Ascending aorta (tissue), 2 donors: ENCODE measurements at places on chromosomes 3 and 15. TPM values are rescaled to one million over a fixed set of nuclear protein-coding genes. Genes with fewer than 3 reads are reported as not detected.
A peak's percentile ranks its signal among the peaks of the same experiment; 100 is the strongest.

- no peak overlapping the region for H3K4me3 ChIP-seq
- H3K27me3 ChIP-seq, result no peaks in the 10 kb centered on the region
- DNase-seq, result no peak
- H3K4me1 ChIP-seq, result no peaks in the 10 kb centered on the region
- no peaks in the 10 kb centered on the region for H3K36me3 ChIP-seq
These were observed 61.9 kb upstream of the C3orf80 start for GRCh38 chr3:160163229-160163878.

DNA sequence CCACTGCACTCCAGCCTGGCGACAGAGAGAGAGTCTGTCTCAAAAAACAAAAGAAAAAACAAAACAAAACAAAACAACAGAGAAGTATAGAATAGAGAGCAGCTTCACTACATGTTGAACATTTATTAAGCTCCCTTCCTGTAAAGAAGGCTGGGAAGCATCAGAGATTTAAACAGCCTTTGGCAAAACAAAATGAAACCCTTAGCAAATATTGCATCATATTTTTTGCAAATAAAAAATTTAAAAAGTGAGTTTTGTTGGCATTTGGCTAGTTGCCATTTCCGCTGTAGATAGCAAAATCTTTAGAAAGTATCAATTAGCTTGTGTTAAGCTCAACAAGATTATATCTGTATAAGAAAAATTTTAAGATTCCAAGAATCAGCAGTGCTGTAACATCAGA is 151.2 kb downstream of the SERPINI1 start:
- no peak overlapping the region for H3K4me3 ChIP-seq
- no peaks in the 10 kb centered on the region for H3K36me3 ChIP-seq
- no peaks in the 10 kb centered on the region for H3K4me1 ChIP-seq
- DNase-seq, result no peak

DNA sequence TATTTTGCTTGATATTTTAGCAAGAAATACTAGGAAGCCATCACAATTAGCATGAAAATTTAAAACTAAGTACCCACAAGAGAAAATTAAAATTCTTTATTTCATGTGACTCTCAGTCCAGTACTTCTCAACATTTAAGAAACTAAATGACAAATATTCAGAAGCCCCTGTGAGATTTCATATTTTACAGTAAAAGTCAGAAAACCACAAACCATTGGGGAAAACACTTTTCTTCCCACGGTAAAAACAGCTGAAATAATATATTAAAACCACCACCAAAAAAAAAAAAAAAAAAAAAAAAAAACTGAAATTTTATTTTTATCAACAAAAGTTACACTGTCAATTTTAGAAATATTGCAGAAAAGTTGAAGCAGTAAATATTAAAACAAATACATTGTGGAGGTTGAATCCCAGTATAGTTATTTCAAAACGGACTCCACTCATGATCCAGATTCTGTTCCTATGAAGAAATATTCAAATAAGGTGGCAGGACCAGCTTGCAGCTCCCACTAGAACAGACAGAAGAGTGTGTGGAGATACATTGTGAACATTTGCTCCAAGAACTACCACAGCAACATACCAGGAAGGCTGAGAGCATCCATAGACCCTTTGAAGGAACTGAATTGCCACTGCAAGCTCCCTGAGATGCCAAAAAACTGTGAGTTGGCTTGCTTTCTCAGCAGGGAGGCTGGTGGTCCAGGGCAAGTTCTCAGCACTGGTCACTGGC is 308.2 kb downstream of the CTNNB1 start:
- no peaks in the 10 kb centered on the region for H3K27me3 ChIP-seq
- no peaks in the 10 kb centered on the region for H3K4me1 ChIP-seq
- H3K27ac ChIP-seq, result no peak overlapping the region
- H3K4me3 ChIP-seq, result no peak overlapping the region

Gene CORO2B
- 11.0 TPM for total RNA-seq

Gene SNX22
- total RNA-seq, result 0.53 TPM

Gene C3orf52
- 0.32 TPM for total RNA-seq

DNA sequence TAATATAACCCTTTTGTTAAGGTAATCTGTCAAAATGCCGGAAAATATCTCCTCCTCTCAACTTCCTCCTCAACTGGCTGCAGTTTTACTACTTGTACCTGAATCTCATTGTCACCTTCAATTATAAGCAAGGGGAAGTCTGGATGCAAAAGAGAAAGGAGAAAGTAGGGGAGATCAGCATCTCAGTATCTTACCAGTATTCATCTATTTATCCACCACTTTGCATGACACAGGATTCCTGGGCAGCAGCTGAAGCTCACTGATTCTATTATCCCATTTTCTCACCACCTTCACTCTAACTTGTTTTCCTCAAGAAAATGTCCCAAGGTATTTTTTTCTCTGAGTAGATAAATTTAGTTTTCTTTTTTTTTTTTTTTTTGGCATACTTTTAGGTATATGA is 440.5 kb upstream of the CBLB start:
- no peaks in the 10 kb centered on the region for H3K4me1 ChIP-seq
- H3K4me3 ChIP-seq, result no peak overlapping the region
- H3K27ac ChIP-seq, result no peak overlapping the region
- no peaks in the 10 kb centered on the region for H3K27me3 ChIP-seq
- no peak for DNase-seq

- peaks cover 27% of the 10 kb centered on the region for H3K4me1 ChIP-seq
- no peaks in the 10 kb centered on the region for H3K36me3 ChIP-seq
- no peaks in the 10 kb centered on the region for H3K27me3 ChIP-seq
- H3K4me3 ChIP-seq, result peak overlapping the region; percentile 60
- H3K27ac ChIP-seq, result no peak overlapping the region
- no peak for DNase-seq
These were observed 4.7 kb downstream of the SEMA3B start for GRCh38 chr3:50273689-50274065.

DNA sequence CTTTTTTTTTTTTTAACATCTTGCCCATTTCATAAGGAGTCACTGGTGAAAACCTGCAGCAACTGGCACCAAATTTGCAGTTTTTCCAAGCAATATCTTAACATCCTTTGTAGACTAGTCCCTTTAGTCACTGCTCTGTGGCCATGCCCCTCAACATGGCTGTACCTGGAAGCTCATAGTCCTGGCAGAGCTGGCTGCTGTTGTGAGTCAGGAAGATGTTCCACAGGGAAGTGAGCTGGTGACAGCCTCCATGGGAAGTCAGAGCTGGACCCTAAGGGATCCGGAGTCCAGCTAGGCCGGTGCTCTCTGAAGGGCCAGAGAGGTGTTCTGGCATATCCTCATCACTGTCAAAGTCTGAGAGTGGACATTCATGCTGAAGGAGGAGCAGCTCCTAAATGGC is 99.3 kb upstream of the ZBED2 start:
- no peaks in the 10 kb centered on the region for H3K36me3 ChIP-seq
- H3K4me3 ChIP-seq, result no peak overlapping the region
- H3K4me1 ChIP-seq, result no peaks in the 10 kb centered on the region
- H3K27me3 ChIP-seq, result no peaks in the 10 kb centered on the region

DNA sequence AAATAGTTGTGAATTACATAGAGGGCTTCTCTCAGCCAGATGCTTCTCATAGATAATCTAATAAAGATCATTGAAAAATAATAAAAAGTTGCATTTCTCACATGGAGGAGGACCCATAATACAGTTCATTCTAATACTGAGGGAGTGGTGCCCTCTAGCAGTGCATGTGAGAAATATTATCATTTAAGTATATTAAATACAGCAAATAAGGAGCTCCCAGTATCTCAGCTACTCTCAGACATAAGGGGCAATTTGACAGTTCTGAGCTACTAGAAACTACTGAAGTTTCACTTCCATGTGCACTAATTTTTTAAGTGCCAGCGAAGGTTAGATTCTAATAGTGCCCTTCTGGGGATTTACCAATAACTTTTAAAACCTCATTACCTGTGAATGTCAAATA is 188.3 kb downstream of the IL5RA start:
- no peak overlapping the region for H3K4me3 ChIP-seq
- H3K27ac ChIP-seq, result no peak overlapping the region
- DNase-seq, result no peak
- H3K27me3 ChIP-seq, result no peaks in the 10 kb centered on the region
- no peaks in the 10 kb centered on the region for H3K36me3 ChIP-seq

DNA sequence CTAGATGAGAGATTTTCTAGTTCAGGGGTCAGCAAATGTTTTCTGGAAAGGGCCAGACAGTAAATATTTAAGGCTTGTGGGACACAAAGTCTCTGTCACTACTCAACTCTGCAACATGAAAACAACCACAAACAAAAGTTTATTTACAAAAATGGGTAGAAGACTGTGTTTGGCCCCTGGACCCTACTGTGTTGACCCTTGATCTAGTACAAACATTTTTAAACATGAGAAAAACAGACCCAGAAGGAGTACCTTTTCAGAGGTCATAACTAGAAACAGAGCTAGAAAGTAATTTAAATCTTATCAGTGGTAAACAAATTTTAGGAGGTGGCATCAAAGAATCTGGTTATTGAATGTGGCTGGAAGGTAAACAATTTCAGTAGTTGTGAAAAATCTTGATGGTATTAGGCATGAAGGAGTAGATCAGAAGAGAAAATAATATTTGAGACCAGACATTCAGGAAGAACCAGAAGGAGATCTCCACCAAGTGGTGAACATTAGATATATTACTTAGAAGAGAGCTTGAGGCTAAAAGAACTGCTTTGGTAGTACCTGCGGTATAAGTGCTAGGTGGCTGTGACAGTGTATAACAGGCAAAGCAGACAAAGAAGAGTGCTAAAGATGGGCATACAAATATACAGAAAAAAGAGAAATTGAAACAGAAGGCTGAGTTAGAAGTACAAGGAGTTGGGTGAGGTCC is 101.7 kb downstream of the NR1I2 start:
- no peak for DNase-seq
- H3K4me1 ChIP-seq, result no peaks in the 10 kb centered on the region
- H3K27ac ChIP-seq, result no peak overlapping the region
- no peaks in the 10 kb centered on the region for H3K27me3 ChIP-seq

Gene GPR87
- total RNA-seq, result not detected

Gene USP4
- total RNA-seq, result 94.7 TPM

DNA sequence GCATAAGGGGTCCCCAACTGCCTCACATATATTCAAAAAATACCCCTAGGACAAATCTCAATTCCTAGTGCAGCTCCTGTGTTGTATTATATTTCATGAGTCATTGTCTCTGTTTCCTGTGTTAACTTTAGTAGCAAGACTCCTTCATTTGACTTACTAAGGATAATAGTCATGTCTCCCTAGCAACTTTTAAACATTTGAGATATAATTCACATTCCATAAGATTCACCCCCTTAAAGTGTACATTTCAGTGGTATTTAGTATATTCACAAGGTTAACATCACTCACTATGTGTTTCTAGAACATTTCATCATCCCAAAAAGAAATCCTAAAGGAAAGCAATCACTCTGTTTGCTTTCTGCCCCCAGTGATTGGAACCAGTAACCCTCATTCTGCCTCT is 121.3 kb upstream of the WNT7A start:
- H3K4me3 ChIP-seq, result no peak overlapping the region
- DNase-seq, result no peak
- no peaks in the 10 kb centered on the region for H3K36me3 ChIP-seq
- no peaks in the 10 kb centered on the region for H3K27me3 ChIP-seq
- H3K4me1 ChIP-seq, result no peaks in the 10 kb centered on the region
- no peak overlapping the region for H3K27ac ChIP-seq

DNA sequence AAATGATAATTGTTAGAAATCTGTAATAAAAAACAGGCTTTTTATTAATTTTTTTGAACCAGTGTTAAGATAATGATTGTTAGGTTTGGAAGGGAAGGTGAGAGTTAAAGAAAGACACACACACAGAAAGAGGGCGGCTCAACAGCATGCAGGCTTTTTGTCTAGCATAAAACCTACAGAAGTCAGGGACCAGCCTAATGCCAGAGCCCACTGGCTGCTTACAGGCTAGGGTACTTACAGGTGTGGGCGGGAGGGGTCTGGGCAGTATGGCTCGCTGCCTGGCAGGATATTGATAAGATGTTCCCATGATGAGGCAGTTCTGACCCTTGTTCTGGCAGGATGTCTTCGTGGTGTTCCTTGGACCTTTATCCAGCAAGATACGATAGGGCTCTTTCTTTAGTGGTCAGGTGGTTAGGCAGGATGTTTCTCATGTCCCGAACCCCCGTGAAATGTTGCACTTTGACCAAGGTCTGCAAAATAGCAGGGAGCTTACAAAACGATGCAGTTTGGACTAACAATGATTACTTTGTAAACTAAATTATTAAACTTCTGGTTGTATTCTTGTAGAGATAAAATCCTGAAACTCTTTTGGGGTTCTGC is 84.7 kb downstream of the DCUN1D1 start:
- H3K36me3 ChIP-seq, result peaks cover 32% of the 10 kb centered on the region
- no peaks in the 10 kb centered on the region for H3K4me1 ChIP-seq

DNA sequence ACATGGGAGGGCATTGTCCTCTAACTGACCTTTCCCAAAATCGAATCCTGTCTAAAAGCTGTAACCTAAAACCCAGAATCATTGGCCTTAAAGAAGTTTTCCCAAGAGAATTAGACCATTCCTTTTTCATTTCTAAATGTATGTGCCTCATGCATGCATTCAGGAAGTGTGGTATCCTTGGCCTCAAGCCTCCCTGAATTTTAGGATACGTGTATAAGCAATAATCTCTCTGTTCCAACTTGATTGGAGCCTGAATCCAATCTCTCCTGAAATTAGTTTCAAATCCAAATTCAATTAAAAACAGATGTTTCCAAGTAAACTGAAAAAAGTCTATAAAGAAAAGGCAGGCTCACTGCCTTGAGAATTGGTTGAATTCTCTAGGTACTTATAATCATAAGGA is 86.0 kb upstream of the VEPH1 start:
- DNase-seq, result no peak
- no peak overlapping the region for H3K4me3 ChIP-seq
- H3K36me3 ChIP-seq, result no peaks in the 10 kb centered on the region
- no peaks in the 10 kb centered on the region for H3K27me3 ChIP-seq
- no peaks in the 10 kb centered on the region for H3K4me1 ChIP-seq
- H3K27ac ChIP-seq, result no peak overlapping the region

DNA sequence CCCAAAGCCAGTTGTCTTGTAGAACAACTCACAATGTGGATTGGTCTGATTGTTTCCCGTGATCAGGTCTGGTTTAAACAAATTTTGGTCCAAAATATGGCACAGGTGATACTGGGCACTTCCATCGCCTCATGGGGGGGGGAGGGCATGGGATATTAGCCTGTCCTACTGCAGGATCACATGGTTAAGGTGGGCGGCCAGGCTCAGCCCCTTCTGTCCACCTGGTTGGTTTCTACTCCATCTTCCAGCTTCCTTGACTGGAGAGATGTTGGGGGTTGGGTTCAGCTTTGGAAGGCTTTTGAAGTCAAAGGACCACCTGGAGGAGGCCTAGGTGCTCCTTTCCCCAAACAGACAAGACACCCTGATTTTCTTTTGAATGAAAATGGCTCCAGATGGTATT is 7.2 kb downstream of the KLF13 start:
- no peaks in the 10 kb centered on the region for H3K27me3 ChIP-seq
- no peaks in the 10 kb centered on the region for H3K36me3 ChIP-seq
- H3K4me1 ChIP-seq, result peaks cover 57% of the 10 kb centered on the region
- H3K4me3 ChIP-seq, result no peak overlapping the region
- DNase-seq, result no peak

Gene GOLGA8M
- total RNA-seq, result 0.75 TPM

DNA sequence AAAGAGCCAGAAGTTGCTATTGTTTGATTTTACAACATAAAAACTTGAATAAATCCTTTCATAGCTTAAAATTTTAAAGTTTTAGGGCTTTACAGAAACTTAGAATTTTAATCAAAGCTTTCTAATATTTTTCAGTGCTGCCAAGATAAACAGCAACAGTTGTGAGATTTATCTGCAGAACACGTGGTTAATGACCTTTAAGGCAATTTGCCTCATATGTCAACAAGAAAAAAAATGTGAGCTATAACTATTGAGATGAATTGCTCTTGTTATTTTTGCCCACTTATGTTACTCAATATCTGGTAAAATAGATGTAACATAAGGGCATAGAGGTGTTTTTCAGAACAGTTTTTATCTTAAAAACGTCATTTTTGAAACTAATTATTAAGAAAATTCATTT is 96.7 kb upstream of the NECTIN3 start:
- H3K36me3 ChIP-seq, result no peaks in the 10 kb centered on the region
- no peak overlapping the region for H3K4me3 ChIP-seq
- DNase-seq, result no peak
- H3K27ac ChIP-seq, result no peak overlapping the region

Gene POLG
- total RNA-seq, result 69.1 TPM

Gene GOLGA6D
- total RNA-seq, result not detected
